ENCODE measurements at places on chromosomes 4 and X.

- peak; percentile 13 for DNase-seq
Measured at GRCh38 chr4:91114386-91114785, 987.2 kb downstream of the CCSER1 start.

DNA sequence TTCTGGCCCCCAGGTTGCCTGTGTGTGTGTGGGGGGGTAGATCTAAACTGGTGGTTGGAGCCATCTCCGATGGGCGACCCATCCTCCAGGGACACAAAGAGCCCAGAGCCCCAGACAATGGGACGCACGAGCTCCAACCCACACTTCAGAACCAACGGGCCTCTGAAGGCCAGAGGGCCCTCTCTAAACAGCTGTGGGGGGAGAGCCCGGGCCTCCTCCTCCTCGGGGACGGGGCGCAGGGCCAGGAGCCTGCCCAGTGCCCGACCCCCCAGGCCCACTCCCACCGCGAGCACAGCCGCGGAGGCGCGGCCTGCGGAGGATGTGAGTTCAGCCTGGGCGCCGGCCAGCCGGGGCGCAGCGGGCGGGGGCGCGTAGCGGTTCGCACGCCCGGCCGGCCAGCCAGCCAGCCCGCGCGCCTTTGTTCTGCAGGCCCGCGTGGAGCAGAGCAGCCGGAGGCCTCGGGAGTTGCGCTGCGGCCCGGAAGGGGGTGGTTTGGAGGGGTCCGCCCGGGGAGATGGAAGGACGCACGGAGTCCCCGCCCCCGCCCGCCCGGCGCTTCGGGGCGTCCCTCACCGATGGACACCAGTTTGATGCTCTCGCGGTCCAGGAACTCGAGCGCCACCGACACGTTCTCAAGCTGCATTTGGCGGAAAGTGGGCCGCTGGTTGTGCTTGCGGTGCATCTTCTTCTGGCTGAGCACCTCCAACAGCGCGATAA is 4.0 kb downstream of the FLNA start:
- peak; percentile 35 for DNase-seq

- peak; percentile 100 for DNase-seq
Measured at GRCh38 chr4:77075869-77076799, at the start of gene CCNI. CCNI (minus strand) TSS chr4:77075989; CDS start chr4:77066362, 9,627 bp downstream.

- no peak for DNase-seq
Measured at GRCh38 chrX:87578978-87579377, 61.4 kb downstream of the KLHL4 start.

GRCh38 chr4:105230287-105230686 is 83.6 kb downstream of the TET2 start:
- no peak for DNase-seq

GRCh38 chrX:5748586-5749150 is 480.0 kb downstream of the NLGN4X start:
- DNase-seq: no peak

DNA sequence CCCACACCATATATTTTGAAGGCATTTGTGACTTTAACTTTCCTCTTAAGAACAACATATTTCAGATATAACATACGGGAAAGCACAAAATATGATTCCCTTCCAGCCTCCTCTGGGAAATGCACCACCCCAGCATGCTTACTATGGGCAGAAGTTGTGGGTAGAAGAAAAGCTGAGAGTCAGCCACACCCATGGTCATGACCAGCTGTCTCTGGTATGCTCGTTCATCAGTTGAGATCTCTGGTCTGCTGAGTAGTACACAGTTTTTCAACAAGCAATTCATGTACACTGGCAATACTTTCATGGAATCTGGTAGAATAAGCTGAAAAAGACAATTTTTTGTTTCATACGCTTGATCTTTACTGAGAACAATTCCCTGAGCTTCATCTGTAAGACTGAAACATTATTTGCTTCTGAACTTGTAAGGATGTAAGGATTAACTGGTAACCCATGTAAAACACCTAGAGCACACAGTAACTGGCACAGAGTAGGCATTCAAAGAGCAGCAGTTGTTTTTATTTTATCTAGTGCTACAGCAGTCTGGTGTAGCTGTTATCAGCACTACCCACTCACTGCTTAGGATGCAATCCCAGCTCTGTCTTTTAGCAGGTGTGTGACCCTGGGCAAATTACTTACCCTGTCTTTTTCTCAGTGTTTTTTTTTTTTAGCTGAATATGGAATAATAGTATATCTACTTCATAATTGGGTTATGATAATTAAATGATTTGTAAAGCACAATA is 47.6 kb downstream of the METTL14 start:
- no peak for DNase-seq

GRCh38 chrX:21926527-21927278 is 13.8 kb upstream of the SMS start:
- DNase-seq: no peak

GRCh38 chr4:69066945-69067344 is 29.3 kb upstream of the UGT2B7 start:
- no peak for DNase-seq
